ENCODE measurements at places on chromosomes 6 and 20. TPM values are rescaled to one million over a fixed set of nuclear protein-coding genes. Genes with fewer than 3 reads are reported as not detected.

GRCh38 chr6:61887423-61887822, 398.6 kb downstream of the KHDRBS2 start:
- DNase-seq, result no peak

- no peak for DNase-seq
These were observed 147.7 kb upstream of the PHACTR3 start for GRCh38 chr20:59456342-59457279.

DNA sequence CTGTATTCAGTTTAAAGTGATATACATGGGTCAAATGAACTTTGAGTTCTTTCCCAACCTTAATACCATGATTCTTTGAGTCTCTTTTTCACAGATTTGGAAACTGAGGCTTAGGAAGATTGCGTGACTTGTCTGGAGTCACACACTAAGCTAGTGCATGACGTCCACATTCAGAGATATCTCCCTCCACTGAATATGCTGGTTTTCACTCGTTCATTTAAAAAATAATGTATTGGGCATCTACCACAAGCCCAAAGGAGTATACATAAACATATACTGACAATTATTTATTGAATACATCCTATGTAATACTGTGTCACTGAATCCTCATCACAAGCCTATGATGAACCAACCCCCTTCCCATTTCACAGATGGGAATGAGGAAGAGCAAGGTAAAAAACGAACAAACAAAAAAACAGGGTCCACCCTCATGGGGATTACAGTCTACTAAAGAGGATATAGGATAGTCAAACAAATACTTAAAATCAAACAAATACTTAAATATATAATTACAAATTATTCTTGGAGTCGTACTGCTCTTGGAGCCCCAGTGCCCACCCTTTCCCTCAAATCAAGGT, 611 bp upstream of the TM9SF4 start:
- DNase-seq, result no peak

Gene HMGCLL1
- total RNA-seq, result 0.57 TPM

- DNase-seq, result peak; percentile 69
These were observed 285.4 kb downstream of the THBS2 start for GRCh38 chr6:168968228-168968627.

Gene BEND6
- 4.1 TPM for total RNA-seq

Gene SFTA2
- total RNA-seq, result 1.0 TPM

Gene PREX1
- total RNA-seq, result 19.9 TPM

Gene BANF2
- total RNA-seq, result not detected

GRCh38 chr6:15631432-15631831, 31.4 kb downstream of the DTNBP1 start:
- DNase-seq, result no peak

DNA sequence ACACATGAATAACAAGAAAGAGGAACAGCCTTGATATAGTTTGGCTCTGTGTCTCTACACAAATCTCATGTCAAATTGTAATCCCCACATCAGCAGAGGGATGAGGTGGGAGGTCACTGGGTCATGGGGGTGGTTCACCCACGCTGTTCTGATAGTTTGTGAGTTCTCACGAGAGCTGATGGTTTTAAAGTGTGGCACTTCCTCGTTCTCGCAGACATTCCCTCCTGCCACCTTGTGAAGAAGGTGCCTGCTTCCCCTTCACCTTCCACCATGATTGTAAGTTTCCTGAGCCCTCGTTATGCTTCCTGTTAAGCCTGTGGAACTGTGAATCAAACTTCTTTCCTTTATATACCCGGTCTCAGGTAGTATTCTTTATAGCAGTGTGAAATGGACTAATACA, 13.1 kb downstream of the SRPK1 start:
- no peak for DNase-seq

All from ureter (tissue), 1 donor.